DMS 273 treated with DMSO at 0.1 percent for 48 hours (cell line): ENCODE measurements at places on chromosomes 3 and 15.

- no peak for DNase-seq
These were observed 243.7 kb downstream of the CHST2 start for GRCh38 chr3:143363276-143363675.

- DNase-seq = no peak
These were observed 50.0 kb upstream of the DGKG start for GRCh38 chr3:186411994-186412393.

DNA sequence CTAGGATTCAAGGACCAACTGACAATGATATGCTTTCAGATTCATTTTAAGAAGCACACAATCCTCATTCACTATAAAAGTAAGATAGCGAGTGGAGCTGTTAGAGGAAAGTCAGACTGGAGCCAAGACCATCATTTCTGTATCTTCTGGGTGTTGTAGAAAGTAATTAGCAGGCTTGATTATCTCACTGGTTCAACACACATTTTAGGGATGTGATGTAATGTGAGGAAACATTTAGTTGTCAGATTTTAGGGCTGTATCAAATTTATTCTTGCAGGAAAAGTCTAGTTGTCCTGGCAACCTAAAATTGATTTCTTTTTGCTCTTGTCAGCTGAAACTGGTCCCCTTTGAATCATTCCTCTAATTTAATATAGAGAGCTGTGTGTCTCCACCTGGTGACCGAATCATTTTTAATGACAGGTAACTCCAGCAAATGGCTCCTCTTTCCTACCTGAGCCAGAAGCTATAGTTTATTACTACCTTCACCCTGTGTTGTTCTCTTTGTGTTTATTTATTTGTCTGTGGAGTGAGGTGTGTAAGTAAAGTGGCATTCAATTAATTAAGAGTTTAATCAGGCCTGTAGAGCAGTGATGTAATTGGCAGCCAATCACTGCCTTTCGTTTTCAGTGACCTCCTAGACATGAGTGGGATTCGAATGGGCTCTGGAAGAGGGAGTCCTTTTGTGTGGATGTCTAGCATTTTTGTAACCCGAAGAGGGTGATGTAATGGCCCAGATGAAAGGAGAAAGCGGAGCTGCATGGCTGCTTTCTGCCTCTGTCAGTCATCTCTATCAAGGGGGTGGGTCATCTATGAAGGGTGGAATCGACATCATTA, 125.8 kb downstream of the LPP start:
- no peak for DNase-seq

DNA sequence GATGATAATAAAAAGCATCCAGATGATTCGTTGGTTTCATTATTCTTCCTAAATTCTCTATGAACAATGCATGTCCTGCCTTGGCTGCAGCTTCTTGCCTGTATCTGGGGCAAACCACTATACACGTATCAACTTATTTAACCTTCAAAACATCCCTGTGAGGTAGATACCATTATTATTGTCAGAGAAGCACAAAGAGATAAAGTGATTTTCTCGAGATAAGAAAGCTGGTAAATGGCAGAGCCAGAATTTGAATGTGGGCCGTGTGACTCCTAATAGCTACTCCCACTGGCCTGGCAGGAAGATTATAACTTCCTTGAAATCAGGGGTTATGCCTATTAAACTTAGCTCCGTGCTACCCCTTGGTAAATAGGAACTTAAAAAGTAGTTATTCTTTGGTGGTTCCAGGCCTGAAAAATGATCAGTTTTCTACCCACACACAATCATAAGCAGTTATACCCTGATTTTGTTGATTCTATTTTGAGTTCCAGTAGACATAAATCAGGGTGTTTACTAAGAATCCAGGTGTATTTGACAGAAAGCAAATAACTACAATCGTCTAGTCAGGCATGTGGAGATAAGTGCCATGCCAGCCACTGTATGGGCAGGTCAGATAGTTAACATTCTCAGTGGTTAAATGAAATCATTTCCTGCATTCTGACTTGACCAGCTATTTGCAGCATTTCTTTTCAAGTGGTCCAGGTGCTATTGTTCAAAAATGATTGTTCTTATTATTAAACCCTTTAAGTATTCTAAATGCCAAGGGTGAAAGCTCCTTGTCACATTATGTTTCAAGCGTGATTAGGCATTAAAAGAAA, 99.2 kb upstream of the LRRN1 start:
- no peak for DNase-seq

DNA sequence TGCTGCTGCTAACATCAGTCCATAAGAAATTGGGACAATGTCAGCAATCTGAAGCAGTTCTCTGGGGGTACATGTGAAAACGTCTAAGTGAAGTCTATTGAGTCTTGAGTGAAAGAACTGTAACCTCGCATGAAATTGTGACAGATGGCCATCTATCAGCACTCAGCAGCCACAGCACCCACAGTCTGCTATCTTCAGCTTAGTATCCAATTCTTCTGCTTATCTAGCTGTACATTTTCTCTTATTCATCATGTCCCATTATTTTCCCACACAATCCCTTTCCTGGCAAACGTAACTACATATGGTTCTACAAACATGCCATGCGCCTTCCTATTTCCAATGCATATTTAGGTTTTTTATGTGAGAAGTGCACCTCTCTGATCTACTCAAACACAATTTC, 629.7 kb downstream of the NTRK3 start:
- peak; percentile 4 for DNase-seq
